Stimulated activated CD8-positive, alpha-beta memory T cell treated with anti-CD3 and anti-CD28 coated beads, Interleukin-15, amount 100 ng/mL, for 4 hours (primary cell): ENCODE measurements at places on chromosomes 6 and 20.
A peak's percentile ranks its signal among the peaks of the same experiment; 100 is the strongest.

GRCh38 chr6:73722318-73723060 lies 26.5 kb downstream of the CD109 start:
- no peak for DNase-seq

DNA sequence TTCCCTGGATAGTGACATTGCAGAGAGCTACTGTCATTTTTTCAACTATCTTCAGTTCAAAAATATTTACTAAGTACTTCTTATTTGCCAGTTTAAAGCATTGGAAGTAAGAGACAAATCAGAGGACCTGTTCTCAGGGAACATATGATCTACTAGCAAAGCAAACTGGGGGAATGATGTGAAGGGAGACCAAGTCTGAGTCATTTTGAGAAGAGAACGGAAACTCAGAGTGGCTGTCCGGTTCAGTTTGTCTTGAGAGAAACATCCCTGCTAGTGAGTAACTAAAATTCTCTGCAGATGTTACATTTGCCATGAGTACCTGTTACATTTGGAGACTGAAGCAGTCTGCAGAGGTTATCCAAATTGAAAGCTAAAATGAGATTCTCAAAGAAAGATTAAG lies 118.3 kb downstream of the KCNQ5 start:
- no peak for DNase-seq

DNA sequence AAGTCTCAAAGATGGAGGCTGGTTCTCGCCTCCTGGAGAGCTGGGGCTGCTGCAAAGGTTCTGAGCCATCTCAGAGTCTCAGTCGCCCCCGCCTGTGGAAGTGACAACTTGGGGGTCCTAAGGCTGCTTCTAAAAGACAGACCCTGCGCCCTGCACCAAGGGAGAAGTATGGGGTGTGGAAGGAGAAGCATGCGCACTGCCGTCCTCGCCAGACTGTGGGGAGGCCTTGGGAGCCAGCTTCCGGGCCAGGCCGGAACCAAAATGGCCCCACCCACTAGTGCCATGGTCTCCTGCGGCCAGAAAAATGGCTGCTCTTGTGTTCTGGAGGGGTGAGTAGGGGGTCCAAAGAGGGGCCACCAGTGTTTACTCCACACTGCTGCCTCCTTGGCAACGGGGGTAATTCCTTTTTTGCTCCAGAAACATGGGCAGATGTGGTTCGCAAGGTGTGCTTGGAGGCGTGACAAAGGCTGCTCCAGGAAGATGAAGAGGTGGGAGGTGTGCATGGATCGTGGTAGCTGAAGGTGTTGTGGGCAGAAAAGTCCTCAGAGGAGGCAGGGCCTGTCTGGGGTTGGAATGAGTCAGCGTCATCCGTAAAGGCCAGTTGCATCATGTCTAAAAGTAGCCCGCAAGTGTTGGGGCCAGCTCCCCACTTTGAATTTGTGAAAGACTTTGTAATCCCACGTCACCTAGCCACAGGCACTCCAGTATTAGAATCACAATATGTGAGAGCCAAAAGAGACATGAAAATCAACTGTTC lies 329.8 kb upstream of the SOX4 start:
- DNase-seq = no peak

GRCh38 chr20:20139403-20139802 lies 87.1 kb downstream of the CFAP61 start:
- DNase-seq = no peak

GRCh38 chr20:17061715-17062114 lies 165.1 kb upstream of the PCSK2 start:
- no peak for DNase-seq

DNA sequence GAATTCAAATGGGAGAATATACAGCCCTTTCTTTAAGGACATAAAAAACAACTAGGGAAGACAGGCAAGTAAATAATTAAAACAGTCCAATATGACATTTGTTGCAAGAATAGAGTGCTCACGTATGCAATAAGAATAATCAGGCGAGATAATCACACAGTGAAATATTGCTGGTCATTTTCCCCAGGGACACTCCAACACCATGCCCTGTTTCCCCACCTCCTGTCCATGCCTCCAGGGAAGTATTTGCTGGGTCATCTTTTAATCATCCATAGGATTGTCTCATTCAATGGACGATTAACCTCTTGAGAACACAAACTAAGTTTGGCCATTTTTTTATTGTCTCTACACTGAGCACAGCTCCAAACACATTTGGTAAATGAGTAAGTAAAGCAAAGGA lies 472.9 kb downstream of the C6orf118 start:
- DNase-seq = no peak

- no peak for DNase-seq
Observed at GRCh38 chr6:36491378-36491965, 48.7 kb downstream of the KCTD20 start.

- DNase-seq = no peak
Observed at GRCh38 chr20:32672982-32673851, 524 bp downstream of the C20orf203 start.

DNA sequence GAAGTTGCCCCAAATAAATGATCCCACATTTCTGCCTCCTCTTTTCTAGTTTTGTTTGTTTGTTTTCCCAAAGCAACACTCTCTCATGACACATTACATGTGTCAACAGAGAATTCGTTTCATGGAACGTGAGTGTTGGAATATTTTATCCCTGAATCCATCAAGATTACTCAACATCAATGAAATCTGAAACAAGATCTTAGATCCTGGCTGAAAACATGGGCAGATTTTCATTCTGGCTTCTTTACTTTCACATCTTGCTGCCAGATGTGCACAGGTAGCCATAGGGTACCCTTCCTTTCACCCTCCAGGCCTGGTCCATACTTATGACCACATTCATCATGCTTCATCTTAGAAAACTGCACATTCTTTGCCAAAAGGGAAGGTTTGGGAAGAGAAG lies 347.0 kb downstream of the DOK5 start:
- no peak for DNase-seq

DNA sequence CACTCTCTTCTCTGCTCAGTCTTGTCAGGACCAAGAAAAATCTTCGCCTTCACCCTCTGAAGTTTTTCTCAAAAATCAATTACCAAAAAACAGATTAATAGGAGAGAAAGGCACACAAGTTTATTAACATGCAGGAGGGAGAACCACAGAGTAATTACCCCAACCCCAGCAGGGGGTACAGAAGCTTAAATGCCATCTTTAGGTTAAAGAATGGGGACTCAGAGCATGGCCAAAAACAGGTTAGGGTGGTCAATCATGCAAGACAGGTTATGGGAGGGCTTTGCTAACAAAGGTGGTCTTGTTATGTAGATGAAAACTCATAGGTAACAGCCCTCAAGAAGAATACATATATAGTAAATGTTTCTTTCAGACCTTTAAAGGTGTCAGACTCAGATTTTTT lies 100.5 kb upstream of the BTN3A2 start:
- no peak for DNase-seq

GRCh38 chr6:9139746-9140145 lies 704.4 kb upstream of the SLC35B3 start:
- DNase-seq = no peak

- DNase-seq = no peak
Observed at GRCh38 chr6:16716321-16716858, 44.9 kb downstream of the ATXN1 start.

- DNase-seq = no peak
Observed at GRCh38 chr20:6157345-6157744, 34.5 kb upstream of the FERMT1 start.

DNA sequence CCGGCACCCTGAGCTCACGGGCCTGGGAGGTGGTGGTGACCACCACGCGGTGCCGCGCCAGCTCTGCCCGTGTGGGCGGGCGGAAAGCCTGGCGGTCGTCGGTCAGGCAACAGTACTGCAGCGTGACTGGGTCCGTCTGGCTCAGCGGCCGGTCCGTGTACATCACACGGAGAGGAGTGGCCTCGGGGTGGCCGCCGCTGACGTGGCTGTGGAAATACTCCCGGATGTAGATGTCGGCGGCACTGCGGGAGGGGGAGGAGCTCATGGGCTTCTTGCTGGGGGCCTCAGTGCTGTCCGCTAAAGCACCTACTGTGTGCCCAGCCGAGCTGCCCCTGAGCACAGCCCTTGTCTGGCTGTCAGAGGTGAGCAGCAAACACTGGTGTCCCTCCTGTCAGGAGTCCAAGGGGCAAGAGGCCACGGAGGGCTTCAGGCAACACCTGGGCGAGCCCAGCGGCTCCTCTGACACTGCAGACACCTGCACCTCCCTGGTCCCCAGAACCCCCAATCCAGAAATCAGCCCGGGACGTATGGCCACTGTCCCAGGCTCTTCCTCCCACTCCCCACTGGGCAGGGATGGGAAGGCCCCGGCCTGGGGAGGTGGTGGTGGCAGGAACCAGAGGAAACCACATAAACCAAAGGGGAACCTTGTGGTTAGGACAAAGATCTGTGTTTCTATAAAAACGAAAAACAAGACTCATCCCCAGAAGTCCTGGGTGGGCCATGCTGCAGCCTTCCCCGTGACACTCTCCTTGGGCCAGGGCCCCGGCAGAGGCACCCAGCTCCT lies 6.5 kb downstream of the HELZ2 start:
- DNase-seq = peak; percentile 42

GRCh38 chr20:44030394-44030793 lies 115.7 kb downstream of the TOX2 start:
- DNase-seq = no peak

DNA sequence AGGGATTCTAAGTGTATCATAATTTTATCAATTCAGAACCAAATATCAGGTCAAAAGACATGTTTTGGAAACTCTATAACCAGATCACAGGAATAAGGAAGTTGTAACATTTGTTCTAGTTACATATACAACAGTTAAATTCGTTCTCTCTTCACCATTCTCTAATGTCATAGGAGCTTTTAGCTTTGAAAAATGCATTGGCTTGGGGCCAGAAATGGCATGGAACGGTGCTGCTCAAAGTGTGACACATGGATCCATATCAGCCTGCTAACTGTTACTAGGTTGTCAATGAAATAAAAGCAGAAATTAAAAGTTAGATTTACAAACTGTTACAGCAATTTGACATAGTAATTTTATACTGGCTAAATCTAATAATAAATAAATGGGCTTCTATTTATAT lies 120.3 kb downstream of the LCA5 start:
- DNase-seq = no peak

DNA sequence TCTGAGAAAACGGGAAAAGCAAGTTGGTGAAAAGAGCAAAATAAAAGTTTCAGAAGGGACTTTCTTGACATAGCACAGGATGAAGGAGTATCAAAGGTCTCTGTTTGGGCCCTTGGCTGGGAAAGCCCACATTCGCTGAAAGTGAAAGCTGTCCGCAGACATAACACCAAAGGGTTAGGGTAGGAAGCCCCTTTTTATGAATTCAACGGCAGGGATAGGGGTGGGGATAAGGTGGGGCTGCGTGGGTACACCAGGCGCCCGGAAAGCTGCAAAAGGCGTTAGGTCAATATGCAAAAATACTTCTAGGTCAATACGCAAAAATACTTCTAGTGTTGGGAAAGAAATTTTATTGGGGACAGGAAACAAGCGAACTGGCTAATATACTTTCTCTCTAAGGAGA lies 135.1 kb downstream of the OR2B2 start:
- DNase-seq = no peak

DNA sequence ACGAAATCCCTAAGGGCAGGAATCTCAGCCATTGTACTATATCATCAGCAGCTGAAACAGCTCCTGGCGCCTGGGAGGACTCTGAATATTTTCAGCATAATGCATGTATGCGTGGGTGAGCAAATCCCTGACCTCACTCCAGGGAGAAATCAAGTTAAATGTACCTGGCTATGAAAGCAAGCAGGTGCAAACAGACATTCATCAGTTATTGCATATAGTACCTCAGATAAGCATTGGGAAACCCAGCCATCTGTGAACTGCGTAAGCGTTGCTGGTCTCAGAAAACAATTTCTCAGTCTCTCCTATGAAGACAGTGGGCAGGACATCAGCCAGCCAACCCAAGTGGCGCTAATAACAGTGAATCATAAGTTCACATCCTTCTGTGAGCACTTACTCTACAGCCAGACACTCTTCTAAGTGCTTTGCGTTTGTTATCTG lies 622.6 kb downstream of the EPM2A start:
- DNase-seq = no peak

DNA sequence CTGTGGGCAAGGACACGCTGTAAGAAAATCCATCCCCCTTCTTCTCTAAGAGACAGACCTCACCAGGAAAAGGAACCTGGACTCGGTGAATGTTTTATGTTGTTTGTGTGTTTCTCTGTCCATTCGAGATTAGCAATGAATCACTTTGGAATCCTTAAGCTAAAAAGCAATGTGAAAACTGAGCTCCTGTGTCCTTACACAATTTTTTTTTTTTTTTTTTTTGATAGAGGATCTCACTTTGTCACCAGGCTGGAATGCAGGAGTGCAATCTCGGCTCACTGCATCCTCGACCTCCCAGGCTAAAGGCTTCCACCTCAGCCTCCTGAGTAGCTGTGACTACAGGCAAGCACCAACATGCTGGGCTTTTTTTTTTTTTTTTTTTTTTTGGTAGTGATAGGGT lies 32.1 kb downstream of the BFSP1 start:
- DNase-seq = no peak

DNA sequence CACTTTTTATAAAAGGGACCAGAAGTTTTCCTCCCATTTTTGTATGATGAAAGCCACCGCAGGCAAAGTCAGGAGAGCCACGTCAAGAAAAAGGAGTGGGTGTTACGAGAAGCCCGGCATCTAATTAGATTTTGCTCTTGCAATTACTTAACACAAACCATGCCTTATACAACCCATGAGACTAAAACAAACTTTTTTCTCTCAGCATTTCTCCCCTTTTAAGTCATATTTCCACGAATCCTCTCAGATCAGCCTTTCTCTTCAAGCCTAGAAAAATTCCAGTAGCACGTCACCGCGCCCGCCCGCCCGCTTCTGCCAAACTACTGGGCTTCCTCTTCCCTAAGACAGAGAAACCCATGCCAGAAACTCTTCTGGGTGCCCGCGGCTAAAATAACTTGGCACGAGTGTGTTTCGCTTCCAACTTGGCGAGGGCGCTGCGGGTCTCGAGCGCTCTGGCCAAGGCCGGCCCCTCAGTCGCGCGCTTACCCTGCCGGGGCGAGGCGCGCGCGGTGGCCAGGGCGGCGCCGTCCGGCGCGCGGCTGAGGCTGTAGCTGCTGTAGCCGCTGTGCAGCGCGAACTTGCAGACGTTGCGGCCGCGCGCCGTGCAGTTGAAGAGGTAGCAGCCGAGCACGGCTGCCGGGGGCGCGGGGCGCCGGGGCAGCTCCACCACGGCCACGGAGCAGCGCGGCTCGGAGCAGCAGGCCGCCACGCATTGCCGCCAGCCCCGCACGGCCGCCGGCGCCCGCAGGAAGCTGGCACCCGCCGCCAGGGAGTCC lies 1.0 kb downstream of the LRP11 start:
- no peak for DNase-seq

- DNase-seq = no peak
Observed at GRCh38 chr6:18328540-18328939, 58.6 kb upstream of the RNF144B start.

DNA sequence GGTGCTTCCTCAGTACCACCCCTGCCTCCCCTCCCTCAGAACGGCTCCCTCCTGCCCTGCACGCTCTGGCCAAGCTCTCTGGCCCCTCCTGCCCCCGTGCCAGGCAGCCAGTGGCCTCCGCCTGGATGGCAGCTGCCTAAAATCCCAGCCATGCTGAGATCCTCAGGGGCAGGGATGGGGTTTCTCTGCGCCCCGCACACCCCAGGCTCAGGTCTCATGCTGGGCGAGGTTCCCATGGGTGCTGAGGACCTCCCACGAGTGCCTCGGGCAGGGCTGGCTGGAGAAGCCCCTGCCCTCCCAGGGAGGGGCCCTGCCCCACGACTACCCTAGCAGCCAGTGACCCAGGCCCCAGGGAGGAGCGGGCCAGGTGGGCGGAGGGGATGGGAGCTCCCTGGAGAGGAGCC lies 2.7 kb downstream of the PTK6 start:
- DNase-seq = no peak

- DNase-seq = no peak
Observed at GRCh38 chr6:144781836-144782235, 496.7 kb downstream of the UTRN start.

- DNase-seq = no peak
Observed at GRCh38 chr20:44438782-44439181, 36.9 kb upstream of the TTPAL start.
